ENCODE measurements at places on chromosomes 11 and 22. TPM values are rescaled to one million over a fixed set of nuclear protein-coding genes. Genes with fewer than 3 reads are reported as not detected.

Gene IFITM1
- 123 TPM for total RNA-seq

Gene OR51B4
- not detected for total RNA-seq

Gene MS4A4A
- total RNA-seq, result 8.8 TPM

Gene SERPING1
- total RNA-seq, result 90.0 TPM

Gene KCNJ1
- not detected for total RNA-seq

Gene SLC5A1
- total RNA-seq, result 28.4 TPM

Gene OR2AG2
- total RNA-seq, result not detected

Gene CYTH4
- 8.0 TPM for total RNA-seq

Gene OR51E2
- not detected for total RNA-seq

Gene ALG8
- total RNA-seq, result 15.4 TPM

Gene GANAB
- 99.8 TPM for total RNA-seq

Gene CCDC116
- total RNA-seq, result 0.43 TPM

Gene SEC14L2
- total RNA-seq, result 1.3 TPM

Gene MS4A18
- not detected for total RNA-seq

Gene LIF
- total RNA-seq, result 0.78 TPM
